Natural killer cell (primary cell): ENCODE measurements at places on chromosomes 7 and 10. TPM values are rescaled to one million over a fixed set of nuclear protein-coding genes. Genes with fewer than 3 reads are reported as not detected.

The KNDC1 gene
- not detected for total RNA-seq

The SUN3 gene
- 1.3 TPM for total RNA-seq

The TCERG1L gene
- total RNA-seq, result 0.48 TPM

The SLC39A12 gene
- total RNA-seq, result not detected

The MEST gene
- 2.2 TPM for total RNA-seq

The CPN1 gene
- not detected for total RNA-seq

The LLCFC1 gene
- total RNA-seq, result not detected

DNA sequence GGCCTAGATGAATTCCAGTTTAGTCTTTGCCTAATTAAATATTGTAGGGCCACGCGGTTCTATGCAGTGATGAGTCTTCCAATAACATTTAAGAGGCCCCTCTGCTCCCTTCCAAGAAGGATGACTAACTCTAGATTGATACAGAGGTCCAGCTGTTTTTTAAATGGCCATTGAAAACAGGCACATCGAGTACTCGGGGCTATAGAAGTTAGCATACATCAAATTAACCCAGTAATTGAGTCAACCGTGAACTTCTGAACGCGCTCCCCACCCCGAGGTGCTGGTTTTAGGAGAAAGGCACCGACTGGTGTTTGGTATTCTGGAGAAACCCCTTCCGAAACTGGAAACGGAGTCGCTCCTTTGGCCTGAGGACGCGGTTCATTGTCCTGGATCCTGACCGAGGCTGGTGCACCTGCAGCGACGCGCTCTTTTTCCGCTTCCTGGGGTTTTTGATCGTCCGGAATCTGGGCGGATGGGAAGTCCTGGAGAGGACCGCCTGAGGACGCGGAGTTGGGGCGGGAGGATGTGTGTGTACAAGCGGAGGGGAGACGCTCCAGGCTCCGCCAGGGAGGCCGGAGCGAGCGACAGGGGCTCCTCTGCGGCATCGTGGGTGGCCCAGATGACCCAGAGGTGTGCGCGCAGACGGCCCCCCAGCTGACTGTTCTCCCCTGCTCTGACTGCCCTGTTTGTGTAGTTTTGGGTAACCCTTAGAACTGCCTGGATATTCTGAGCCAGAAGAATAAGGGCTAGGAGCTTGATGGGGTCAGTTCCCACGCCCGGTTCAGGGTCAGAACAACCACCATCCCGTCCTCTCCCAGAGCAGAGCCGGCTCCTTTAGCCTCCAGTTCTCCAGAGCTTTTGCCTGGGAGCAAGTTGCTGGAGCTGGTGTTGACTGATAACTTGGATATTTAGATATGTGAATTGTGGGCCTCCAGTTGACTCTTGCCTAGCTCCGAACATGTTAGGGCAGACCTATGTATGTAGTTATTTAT, 711 bp downstream of the FAM221A start:
- DNase-seq, result peak; percentile 56

GRCh38 chr10:88281592-88282347, 301.3 kb downstream of the RNLS start:
- DNase-seq, result no peak

DNA sequence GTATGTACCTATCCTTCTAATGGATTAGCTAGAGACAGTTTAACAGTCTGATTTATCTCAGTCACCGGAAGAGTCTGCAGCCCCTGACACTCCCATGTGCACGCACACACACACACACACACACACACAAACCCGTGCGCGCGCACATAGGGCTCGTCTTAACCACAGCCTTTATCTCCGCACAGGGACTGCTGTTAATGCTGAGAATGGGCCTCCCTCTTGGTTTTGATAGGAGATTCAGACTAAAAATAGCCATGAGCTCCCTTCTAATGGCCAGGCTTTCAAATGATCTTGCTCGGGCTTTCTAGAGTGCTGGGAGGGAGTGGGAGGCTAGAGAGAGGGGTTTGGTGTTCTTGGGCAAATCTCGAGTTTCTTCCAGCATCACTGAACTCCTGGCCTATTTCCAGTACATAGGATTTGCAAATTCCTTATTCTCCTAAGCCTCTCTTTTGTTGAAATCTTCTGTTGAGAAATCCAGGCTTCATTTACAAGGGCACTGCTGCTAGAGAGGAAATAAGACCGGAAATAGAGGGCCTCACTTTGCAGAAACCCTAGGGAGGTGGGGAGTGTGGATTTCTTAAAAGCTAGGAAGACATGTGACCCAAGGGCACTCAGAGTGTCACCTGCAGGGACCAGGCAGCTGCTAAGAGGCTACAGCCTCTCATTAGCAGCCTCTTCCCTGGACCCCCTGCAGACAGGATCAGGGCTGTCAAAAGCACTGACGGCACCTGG, 2.4 kb downstream of the TMEM72 start:
- DNase-seq, result peak; percentile 39

- DNase-seq, result peak; percentile 75
Observed at GRCh38 chr10:69087590-69088470, at the start of gene SRGN. TSS of gene SRGN (plus strand) at chr10:69088103. CDS start at chr10:69088158, 55 bp downstream.

GRCh38 chr7:1810961-1811849, 141.1 kb downstream of the ELFN1 start:
- no peak for DNase-seq

GRCh38 chr10:124044143-124044862, 49.1 kb downstream of the CHST15 start:
- DNase-seq, result no peak

DNA sequence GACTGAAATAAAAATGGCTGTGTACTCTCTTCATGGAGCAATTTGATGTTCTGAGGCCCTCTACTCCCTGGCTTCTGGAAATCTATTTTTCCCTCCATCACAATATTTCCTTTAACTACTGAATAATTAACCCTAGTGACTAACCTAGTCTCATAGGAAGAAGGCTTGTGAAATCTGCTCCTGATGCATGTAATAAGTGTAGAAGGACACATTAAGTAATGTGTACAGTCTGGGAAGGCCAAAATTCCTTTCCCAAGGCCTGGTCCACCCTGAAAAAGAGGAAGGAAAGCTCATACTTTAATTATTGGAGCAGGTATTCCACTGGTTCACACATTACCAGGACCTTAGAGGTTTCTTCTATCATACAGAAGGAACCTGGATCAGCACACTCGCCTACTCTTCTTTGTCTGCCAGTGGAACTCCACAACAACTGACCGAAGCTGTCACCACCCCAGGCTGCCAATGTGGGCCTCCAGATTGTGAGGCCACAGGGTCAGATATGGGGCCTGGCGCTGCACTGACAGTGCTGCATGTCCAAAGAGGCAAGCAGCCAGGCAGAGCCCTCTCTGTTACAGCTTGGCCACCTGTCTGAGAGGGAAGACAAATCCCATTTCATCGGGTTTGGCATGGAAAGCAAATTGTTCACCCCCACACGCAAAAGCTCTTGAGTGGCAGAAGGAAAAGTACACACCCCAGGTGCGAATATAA, 54.4 kb upstream of the FAM133B start:
- DNase-seq, result no peak

DNA sequence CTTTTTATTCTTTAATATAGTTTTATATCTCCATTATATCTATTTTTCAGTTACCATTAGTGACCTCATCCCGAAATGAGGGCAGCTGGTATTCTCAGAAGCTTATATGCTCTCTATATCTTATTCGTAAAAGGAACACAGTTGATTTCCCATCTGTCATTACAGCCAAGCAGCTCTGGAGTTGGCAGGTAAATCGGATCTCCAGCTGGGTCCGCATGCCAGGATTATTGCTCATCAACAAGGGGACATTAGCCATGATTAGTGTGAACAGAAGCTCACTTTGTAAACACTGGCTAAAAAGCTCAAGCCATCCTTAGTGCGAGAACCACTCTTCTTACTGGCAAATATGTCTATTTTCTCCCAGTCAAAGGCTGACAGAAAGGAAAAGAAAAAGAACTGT, 180.3 kb downstream of the NPSR1 start:
- DNase-seq, result no peak

GRCh38 chr10:109393425-109393824, 529.9 kb downstream of the XPNPEP1 start:
- no peak for DNase-seq

DNA sequence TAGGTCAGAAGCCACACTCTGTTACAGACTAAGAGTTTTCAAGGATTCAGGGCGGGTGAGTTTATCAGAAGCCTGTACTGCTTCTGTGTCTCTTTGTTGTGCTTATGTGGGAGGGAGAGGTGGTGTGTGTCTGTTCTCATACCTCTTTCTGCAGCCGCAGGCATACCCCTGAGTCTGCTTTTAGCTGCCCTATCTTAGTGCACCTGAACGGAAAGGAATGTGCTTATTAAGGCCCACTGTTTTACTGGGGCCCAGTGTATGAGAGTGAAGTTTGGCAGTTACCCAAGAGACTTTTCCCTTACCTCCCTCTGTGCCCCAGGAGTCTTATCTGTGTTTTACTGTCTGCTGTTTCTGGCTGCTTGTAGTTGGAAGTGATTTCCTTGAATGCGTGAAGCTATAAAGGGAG, 104.3 kb downstream of the TYW1 start:
- no peak for DNase-seq

GRCh38 chr7:124836173-124836572, 70.6 kb upstream of the GPR37 start:
- DNase-seq, result no peak

GRCh38 chr7:92790992-92791391, 45.4 kb downstream of the CDK6 start:
- no peak for DNase-seq

DNA sequence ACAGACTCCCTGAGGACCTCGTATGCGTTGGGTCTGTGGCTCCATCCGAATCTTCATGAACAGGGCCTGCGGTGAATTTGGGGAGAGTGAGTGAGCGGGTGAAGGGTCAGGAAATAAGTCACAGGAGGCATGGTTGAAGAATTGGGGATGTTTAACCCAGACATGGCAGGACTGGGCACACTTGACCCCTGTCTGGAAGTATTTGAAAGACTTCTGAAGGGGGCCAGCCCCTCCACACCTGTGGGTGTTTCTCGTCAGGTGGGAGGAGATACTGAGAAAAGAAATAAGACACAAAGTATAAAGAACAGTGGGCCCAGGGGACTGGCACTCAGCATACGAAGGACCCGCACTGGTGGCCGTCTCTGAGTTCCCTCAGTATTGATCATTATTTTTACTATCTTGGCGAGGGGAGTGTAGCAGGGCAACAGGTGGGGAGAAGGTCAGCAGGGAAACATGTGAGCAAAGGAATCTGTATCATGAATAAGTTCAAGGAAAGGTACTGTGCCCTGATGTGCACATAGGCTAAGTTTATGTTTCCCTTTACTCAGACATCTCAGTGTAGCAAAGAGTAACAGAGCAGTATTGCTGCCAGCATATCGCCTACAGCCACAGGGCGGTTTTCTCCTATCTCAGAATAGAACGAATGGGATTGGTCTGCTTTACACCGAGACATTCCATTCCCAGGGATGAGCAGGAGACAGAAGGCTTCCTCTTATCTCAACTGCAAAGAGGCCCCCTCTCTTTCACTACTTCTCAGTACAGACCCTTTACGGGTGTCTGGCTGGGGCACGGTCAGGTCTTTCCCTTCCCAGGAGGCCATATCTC, 38.2 kb upstream of the PFKFB3 start:
- DNase-seq, result no peak
